Panc1 (cell line): ENCODE measurements at places on chromosomes 5 and 9.
A peak's percentile ranks its signal among the peaks of the same experiment; 100 is the strongest.

DNA sequence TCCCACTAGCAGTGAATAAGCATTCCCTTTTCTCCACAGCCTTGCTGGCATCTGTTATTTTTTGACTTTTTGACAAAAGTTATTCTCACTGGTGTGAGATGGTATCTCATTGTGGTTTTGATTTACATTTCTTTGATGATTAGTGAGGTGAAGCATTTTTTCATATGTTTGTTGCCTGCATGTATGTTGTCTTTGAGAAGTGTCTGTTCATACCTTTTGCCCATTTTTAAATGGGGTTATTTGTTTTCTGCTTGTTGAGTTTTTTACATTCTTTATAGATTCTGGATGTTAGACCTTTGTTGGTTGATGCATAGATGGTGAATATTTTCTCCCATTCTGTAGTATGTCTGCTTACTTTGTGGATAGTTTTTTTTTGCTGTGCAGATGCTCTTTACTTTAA lies 171.7 kb downstream of the SREK1 start:
- no peak for DNase-seq

DNA sequence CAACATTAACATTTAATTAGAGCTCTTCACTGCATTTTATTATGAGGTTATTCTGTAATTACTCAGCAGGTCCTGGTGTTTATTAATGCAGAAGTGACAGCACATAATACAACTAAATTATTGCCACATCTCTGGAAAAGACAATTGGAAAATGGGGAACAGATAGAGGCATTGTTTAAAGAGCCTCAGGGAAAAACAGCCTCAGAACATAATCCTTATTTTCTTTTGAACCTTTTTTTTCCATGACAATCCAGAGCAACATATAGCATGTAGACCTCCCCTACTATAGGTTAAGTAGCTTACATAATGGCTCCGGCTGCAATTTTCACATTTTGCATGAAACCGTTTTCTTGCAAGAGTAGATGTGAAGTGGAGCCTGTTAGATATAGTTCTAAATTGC lies 87.2 kb downstream of the RMI1 start:
- DNase-seq = no peak

- DNase-seq = peak; percentile 25
These were observed 1548.6 kb downstream of the EFNA5 start for GRCh38 chr5:106121972-106122605.

DNA sequence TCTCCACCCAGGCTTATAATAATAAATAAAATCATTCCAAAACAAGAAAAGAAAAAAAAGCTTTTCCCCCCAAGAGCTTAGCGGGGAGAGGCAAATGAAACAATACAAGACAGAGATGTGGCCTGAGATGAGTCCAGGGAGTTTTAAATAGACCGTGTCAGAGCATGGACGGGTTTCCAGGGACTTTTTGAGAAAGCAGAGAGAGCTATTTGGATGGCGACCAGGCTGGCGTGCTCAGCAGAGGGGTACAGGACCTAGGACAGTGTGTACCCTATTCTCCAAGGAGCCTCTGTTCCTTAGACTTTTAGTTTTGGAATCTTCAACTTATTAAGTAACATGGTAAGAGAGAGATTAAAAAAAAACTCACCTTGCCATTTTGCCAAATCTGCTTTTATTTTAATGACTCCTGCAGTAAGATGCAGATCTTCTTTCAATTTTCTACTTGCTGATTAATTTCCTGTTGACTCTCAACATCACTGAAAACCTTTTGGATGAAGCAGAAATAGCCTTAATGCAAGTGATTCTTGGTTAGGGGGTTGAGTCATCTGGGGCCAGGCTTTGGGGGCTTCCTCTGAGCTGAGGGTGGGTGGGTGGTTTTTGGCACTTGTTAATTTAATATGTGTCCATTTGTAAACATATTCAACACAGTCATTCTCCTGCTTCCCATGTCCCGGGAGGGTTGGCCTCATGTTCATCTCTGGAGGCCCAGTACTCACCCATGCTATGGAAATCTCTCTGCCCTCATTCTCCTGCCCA lies 49.6 kb upstream of the OSMR start:
- DNase-seq = no peak

DNA sequence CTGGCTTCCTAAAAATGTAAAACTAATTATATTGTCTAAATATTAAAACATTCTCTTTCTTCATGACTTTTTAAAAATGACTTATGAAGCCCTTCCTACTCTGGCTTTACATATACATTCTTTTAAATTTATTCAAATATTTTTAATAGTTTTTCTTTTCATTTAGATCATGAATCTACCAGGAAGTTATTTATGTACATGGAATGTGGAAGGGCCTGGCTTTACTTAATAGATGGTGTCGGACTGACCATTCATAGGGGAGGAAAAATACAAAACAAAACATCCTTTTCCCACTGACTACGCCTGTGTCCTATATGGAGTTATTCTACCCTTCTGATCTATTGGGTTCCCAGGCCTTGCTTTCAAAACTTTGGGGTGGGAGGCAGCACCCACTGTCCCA lies 129.8 kb downstream of the MACROH2A1 start:
- DNase-seq = no peak

- DNase-seq = no peak
These were observed 1.2 kb downstream of the GOLPH3 start for GRCh38 chr5:32172923-32173266.

DNA sequence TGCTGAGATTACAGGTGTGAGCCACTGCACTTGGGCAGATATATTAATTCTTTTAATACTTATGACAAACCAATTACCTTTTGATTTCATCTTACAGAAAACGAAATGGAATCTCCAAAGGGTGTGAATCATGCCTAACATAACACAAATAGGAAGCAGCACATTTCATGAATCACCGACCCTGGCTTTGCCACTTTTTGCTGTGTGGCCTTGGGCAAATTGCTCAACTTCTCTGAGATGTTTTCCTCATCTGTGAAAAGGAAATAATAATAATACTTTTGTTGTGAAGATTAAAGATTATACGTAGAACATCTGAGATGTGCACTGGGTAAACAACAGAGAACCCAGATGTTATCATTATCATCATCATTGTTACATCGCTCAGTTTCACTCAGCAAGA lies 50.7 kb upstream of the FREM1 start:
- no peak for DNase-seq

DNA sequence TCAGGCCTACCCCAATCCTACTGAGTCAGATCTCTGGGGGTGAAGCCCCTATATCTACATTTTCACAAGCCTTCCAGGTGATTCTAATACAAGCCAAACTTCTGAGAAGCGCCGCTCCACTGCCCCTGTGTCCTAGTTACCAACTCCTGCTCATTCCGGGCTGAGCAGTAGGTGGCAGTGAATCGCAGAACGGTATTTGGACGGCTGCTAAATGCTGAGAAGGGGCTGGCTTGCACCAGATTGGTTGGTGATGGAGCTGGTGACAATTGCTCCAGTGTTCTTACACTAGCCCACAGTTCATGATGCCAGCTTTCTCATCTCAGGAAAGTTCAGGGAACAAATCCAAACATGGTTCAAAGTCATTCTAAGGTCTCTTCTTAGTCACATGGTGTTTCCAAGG lies 31.1 kb upstream of the FGF1 start:
- no peak for DNase-seq

GRCh38 chr9:101486693-101487442 lies 46.8 kb upstream of the RNF20 start:
- DNase-seq = no peak

GRCh38 chr5:142969186-142969585 lies 199.0 kb downstream of the ARHGAP26 start:
- no peak for DNase-seq

GRCh38 chr5:42751044-42751443 lies 5.6 kb upstream of the CCDC152 start:
- DNase-seq = no peak

DNA sequence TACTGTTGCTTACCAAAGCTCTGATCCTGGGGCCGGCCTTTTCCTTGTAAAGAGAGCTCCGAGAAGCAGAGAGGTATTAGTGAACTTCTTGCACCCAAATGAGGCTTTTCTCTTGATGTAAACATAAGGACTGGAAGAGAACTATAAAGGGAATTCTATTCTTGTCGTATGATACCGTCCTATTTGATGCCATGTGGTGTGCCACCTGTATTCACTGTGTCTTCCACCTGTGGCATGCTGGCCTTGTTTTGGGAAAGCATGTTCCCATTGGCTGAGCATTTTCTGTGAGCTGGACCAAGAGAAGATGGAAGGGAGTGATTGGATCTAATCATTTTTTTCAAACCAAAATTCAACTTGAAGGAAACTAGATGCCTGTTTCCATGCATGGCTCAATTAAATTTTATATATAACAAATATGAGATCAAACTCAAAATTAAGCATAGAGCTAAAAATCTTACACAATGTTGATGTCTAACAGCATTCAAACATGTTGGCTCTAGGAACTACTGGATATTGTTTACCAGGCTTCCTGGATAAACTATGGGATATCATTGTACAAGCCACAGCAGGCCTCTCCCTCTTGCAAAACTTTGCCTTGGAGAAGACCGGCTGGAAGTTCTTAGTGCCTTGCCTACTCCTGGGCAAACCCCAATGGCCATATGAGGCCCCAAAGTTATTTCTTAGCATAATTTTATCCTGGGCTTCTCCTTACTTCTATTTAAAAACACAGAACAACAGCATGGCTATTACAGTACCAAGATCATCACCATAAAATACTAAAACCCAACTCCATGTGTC lies 115.3 kb downstream of the TSSK1B start:
- no peak for DNase-seq

DNA sequence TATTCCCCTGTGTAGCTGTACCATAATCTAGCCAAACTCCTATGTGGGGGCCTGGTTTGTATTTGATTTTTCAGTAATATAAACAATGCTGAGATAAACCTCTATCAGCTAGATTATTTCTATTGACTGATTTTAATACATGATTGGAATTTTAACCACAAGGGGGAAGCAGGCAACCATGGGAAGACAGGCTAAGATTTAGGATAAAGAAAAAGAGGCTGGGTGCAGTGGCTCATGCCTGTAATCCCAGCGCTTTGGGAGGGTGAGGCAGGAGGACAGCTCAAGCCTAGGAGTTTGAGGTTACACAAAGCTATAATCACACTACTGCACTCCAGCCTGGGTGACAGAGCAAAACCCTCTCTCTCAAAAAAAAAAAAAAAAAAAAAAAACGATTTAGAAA lies 18.1 kb upstream of the GPX3 start:
- DNase-seq = no peak

DNA sequence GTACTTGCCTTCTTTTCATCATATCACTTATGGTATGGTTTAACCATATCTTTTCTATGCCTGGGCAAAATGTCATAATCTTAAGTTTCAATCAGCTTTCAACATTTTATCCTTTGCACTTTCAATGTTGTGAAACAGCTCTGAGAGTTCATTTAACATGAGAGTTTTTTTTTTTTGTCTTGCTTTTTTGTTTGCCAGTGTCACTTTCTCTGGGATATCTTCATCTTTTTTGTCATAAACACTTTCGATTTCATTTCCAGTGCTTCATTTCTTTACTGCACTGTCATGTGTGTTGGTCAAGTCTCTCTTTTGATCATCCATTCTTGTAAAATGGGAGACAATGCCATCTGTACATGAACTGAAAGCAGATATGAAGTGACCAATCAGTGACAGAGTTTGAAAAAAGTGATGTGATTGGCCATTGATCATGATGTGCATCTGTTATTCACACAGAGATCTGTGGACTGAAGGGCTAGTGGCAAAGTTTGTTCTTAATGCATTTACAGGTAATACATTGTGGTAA lies 7.5 kb upstream of the POU5F2 start:
- DNase-seq = no peak

DNA sequence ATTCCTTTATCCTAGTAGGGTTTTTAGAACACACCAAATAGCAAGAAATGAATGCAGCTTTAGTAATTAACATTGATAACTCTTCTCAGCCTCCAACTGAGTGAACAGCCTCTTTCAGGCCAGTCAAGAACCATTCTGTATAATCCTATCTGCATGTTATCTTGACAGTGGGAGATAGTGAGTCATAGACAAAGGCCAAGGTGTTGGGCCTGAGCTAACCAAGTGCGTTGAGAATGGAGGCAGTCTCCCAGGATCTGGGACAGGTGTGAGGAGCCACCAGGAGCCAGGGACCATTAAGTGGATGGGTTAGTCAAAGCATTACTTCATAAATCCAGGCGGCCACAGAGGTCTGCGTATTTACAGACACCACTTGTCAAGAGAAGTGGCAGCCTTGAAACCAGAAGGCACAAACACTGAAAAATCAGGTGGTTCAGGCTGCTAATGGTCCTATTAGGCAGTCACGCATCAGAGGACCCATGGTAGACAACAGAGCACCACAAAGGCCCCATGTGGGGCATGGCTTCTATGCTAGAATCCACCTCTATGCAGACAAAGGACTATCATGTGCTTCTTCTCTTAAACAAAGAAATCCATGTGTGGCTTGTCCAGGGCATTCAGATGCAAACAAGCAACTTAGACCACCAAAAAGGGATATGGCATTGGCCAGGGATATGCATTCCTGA lies 409.7 kb upstream of the PIK3R1 start:
- no peak for DNase-seq

DNA sequence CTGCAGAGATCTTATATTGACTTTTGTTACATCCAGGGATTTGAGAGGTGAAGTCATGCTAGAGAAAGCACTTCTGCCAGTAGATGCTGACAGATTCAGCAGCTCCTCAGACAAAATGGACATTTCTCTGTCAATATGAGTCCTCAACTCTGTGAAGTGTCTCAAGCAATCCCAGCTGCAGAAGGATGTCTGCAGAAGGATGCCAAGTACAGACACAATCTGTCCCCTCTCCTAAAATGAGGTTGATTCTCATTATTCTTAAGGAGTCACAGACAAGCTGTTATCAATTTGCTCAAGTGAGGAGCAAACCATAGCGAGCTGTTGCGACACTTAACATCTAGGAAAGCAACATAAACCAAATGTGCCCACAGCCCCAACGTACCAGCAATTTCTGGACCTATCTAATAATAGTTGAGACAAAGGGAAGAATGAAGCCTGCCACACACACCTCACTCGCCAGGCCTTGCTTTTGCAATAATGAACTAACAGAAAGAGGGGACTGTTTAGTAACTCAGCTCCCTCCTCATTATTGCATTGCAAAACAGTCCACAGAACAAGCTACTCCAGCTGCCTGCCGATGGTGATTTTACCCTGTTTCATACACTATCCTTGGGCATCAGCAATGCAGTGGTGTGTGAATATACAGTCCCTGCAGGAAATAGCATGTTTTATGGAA lies 364.2 kb upstream of the PDE4D start:
- DNase-seq = no peak

- DNase-seq = no peak
These were observed 44.5 kb downstream of the SPOCK1 start for GRCh38 chr5:137454671-137455070.

DNA sequence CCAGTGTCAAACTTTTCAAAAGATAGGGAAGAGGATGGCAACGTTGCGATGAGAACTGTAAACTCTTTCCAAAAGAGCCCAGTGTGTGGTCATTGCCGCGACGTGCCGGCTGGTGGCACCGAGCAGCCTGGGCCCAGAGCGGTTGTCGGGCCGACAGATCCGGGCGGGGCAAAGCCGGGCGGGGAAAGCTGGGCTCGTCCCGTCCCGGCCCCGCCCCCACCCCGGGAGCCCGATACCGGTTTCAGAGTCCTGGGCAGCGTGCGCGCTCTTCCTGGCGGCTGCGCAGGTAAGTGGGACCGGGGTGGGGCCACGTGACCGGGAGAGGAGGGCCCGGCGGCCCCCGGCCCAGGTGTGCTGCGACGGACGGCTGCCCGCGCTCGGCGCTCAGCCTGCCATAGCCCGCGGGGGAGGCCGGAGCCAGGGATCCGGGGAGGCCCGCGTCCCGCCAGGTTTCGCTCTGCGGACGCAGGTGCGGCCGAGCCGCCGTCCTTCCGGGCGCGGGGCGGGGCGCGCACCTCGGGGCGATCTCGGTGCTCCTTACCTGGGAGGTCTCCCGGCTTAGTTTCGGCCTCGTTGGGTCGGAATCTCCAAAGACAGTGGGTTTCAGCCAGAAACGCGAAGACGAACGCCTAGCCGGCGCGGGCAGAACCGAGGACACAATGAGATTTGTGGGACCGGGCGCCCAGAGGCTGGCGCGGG lies at the start of gene MARVELD2:
MARVELD2 (plus strand) TSS at position 232 of the 699 bp plus-strand sequence. CDS start 4,270 bp downstream, outside the sequence.
- peak; percentile 24 for DNase-seq
